ENCODE measurements at places on chromosomes 12 and 14.

GRCh38 chr12:71664411-71665089 is 449 bp downstream of the THAP2 start:
- no peak for DNase-seq

DNA sequence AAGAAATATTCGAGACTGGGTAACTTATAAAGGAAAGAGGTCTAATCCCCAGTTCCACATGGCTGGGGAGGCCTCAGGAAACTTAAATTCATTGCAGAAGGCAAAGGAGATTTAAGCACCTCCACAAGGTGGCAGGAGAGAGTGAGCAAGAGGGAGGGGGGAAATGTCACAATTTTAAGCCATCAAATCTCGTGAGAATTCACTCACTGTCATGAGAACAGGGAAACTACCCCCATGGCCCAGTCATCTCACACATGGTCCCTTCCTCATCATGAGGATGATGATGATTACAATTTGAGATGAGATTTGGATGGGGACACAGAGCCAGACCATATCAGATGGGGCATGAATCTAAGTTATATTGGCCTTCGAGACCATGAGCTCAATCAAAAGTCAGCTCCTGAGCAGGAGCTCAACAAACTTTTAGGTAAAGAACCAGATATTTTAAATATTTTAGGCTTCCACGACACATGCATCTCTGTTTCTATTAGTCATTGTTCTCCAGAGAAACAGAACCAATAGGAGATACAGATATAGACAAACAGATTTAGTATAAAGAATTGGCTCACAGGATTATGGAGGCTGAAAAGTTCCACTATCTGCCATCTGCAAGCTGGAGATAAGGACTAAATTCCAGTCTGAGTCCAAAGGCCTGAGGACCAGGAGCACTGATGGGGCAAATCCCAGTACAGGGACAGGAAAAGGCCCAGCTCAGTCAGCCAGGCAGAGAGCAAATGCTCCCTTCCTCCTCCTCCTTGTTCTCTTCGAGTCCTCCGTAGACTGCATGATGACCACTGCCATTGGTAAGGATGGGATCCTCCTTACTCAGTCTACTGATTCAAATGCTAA is 24.9 kb downstream of the DGLUCY start:
- DNase-seq, result no peak

DNA sequence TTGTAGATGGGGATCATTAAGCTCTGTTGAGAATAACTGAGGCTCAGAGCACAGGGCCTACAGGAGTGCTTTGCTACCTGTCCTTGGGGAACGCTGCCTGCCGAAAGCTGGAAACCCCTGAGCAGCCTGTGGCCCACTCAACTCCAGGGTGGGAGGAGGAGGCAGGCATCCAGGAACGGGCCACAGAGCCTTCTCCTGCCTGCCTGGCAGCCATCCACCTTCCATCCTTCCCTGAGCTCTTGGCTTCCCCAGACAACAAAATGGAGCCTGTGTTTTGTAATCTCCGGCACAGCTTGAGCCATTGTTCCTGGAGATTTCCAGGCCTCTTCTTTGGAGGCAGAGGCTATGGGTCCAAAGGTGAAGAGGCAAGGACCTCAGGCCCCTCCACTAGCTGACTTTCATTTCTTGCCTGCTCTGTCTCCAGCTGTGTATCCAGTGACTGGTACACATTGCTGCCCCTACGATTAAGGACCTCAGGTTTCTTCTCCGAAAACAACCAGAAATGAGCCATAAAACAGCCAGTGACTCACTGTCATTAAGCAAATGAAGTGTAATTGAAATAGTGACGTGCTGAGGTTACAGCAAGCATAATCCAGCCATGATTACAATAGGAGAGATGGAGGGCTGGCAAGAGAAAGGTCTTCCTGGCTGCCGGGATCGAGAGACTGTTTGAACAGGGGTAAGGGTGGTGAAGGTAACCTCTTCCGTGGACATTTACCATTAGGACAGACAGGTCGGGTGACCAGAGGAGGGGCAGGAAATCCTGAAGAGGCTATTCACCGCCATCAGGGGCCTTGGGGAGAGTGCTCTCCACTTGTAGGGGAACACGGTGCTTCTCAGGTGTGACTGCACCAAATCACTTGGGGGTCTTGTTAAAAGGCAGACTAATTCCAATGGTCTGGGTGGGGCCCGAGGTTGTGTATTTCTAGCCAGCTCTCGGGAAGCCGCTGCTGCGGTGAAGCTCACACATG is 56.3 kb upstream of the KCNA5 start:
- DNase-seq, result no peak

DNA sequence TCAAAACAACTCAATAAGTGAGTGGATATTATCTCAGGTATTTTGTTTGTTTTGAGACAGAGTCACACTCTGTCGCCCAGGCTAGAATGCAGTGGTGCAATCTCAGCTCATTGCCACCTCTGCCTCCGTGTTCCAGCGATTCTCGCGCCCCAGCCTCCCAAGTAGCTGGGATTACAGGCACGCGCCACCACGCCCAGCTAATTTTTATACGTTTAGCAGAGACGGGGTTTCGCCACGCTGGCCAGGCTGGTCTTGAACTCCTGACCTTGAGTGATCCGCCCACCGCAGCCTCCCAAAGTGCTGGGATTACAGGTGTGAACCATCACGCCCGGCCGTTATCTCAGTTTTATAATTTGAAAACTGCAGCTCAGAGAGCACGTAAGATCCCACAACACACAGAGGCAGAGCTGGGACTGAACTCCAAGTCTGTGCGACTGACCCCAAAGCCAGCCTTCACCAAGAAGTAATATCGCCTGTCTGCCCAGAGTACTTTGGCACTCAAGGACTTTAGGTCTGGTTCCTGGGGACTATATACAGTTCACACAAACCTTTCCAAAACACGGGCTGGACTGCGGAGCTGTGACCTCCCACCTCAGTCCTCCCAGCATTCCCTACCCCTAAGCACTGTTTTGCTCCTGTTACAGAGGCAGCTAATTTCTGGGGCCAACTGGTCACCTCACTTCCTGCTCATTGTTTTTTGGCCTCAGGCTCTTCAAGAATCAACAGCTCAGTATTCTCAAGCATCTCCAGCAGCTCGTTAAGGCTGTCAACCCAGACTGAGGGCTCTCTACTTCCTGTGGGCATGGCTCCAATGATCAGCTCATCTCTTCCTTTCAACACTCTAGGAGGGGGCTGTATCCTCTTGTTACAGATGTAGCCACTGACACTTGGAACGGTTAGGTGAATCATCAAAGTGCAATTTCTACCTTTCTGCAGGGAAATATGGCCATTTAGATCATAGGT is 22.5 kb downstream of the TESC start:
- no peak for DNase-seq

DNA sequence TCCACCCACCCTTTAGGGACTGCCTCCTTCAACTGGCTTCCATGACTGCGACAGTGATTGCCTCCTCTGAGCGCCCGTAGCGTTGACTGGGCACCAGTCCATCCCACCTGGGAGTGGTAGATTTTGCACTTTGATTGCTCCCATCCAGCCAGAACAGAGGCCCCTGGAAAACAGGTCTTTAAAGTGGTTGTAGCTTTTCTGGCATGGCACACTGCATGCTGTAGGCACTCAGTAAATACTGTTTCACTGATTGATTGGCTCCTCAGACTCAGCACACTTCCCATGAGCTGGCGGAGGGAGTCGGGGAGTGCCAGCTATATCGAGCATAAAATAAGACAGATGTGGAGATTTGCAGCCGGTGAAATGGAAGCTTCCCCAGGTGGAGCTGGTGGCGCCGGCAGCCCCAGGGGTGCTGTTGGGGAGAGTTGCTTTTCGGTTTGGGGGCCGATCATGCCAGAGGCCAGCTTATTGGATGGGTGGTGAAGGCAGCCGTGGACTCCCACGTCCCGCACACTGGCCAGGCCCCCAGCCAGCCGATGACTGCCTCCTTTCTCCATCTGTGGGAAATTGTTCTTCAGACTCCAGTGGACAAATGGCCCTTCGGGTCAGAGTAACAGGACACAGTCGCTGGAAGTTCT is 200.2 kb downstream of the TSPAN9 start:
- DNase-seq, result no peak

- no peak for DNase-seq
Observed at GRCh38 chr14:89700801-89701200, 253.7 kb downstream of the EFCAB11 start.

GRCh38 chr12:116402163-116402939 is 124.9 kb upstream of the MED13L start:
- no peak for DNase-seq

DNA sequence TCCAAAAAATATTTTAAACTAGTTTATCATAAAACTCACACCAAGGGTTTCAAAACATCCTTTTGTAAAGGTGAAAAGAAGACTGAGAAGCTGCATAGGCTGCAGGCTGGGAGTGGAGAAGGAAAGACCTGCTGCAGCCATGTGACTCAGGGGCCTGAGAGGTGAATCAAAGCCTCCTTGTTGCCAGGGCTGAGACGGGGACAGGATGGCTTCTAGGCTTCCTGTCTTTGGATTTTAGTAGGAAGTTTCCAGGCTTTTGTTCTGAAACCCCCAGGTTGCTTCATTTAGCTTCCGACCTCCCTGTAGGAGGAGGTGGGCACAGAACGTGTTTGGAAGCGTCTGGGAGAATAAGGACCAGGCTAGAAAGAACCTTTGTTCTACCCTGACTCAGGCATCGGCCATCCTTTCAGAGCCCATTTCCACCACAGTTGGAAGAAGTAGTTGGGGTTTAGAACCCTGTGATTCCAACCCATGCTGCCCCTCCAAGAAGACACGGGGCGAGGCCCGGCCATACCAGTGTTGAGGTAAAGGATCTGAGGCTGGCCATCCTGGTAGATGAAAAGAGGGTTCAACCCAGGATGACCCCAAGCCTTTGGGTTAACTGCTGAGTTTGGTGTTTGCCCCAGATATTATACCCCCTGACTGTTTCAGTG is 122.4 kb downstream of the SLC25A47 start:
- DNase-seq, result no peak

DNA sequence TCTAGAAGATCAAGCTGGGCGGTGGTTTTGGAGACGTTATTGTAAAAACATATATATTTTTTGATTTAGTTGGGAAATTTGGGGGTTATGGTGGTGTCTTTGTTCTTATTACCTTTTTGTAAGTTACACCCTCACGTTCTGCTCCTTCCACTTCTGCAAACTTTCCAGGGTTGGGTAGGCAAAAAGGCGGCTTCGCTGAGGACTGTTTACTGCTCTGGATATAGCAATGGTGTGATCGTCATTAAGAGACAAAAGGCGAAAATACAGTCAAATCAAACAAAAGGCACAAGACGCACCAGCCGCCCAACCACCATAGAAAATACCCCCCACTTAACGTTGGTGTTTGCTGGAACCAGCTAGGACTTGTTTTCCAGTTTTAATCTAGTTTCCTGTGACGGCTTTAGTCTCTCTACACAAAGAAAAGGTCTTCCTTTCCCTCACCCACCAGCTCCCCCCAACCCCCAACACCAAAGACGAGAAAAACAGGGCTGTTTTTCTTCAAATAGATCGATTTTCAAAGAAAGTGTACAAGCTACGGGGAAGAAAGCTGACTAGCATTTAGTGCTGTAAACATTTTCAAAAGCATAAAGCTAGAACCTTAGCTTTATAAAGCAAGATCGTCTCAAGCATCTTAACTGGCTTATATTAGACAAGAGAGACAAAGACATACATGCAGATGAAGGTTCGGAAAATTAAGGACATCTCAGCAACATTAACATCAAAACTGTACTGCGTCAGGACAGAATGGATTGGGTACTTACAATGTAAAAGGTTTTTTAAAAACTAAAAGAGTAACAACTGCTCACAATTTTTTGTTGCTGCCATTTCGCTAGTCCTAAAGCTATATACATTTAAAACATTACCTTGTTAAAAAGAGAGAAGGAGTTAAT is 2.0 kb upstream of the SETD1B start:
- DNase-seq, result no peak

DNA sequence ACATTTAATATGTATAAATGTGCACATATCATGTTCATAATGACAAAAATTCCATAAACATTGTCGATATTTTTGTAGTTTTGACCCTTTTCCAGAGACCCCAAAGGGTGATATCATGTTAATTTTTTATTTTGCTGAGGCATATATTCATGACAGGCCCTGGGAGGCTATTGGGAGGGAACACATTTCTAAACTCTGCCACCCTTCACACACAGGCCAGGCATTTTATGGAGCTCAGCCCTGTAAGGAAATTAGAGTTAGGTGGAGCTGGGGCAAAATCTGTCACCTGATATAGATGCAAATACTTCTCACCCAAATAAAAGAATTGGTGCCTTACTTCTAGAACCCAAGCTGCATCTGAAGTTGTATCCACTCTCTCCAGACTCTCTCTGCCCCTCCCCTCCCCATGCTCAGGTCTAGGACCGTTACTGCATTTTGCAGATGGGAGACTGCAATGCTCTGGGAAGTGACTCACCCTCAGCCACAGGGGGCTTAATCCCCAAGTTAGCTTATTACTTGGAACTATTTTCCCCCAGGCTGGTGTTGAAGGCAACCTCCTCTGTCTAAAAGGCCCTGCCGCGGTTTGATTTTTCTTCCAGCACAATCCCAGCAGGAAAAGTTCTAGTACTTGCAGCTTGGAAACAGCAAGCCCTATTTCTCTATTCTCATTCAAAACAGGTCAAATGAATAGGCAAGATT is 238.9 kb downstream of the EMP1 start:
- DNase-seq, result no peak

DNA sequence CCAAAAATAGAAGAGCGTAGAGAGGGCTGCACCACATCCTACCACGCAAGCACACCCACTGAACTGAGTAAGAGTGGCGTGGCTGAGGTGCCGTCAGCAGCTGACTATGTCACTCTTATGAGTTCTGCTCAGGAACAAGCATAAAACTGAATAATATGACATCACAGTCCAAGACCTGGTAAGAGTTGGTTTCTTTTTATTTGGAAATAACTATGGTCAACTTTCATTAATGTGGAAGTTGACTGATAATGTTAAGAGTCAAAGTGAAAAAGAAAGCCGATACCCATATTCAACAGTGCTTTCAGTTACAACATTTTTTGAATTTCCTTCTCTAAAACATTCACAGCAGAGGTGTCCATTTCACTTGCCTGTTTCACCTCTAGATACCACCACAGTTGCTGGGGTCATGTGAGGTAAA is 44.6 kb downstream of the GNS start:
- DNase-seq, result no peak

- DNase-seq, result no peak
Observed at GRCh38 chr12:123286652-123287373, 15.2 kb upstream of the CDK2AP1 start.

DNA sequence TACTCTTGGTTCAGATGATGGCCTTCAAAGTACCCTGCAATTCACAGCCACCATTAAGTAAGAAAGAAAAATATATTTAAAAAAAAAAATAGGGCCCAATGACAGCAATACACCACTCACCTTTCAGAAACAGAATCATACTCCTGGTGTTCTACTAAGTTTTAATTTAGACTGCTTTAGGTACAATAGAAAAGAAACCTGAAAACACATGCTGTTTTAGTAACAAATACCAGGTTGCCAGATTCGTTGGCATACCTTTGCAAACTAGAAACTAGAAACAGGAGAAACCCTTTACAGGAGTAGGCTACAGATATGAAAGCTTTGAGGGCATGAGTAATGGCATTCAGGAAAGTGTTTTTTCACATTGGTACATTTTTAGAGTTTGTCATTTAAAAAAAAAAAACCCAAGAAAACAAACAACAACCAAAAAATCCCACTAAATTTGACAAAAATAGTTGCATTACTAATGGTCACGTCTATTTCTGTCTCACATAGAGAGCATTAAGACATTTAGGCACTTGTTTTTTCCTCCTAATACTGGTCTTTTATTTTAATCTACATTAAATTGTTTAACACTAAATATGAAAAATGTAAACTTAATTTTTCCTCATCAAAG is 4.0 kb downstream of the SIX1 start:
- DNase-seq, result no peak
